A549 treated with CORT108297 at 1 μM for 4 hours (cell line): ENCODE measurements at places on chromosomes 6 and 20. TPM values are rescaled to one million over a fixed set of nuclear protein-coding genes. Genes with fewer than 3 reads are reported as not detected.

DSN1 gene
- total RNA-seq: 23.1 to 31.0 TPM (median 24.7 TPM) in 5 replicates

SCGN gene
- total RNA-seq: 0.14 to 0.34 TPM (median 0.21 TPM) in 5 replicates

ADGRF5 gene
- not detected in 5 replicates for total RNA-seq

MUCL3 gene
- total RNA-seq: 0.02 to 0.06 TPM (median 0.05 TPM) in 5 replicates

PAX1 gene
- 0.03 to 0.10 TPM (median 0.05 TPM) in 3 of 5 replicates, not detected in the others for total RNA-seq

NCOA6 gene
- 17.2 to 22.2 TPM (median 18.1 TPM) in 5 replicates for total RNA-seq

PTK6 gene
- total RNA-seq: 2.2 to 3.5 TPM (median 3.2 TPM) in 5 replicates

TXLNB gene
- not detected in 5 replicates for total RNA-seq

BMP2 gene
- 0.43 to 0.69 TPM (median 0.55 TPM) in 5 replicates for total RNA-seq

FAM217A gene
- total RNA-seq: not detected in 5 replicates

ADGRB3 gene
- not detected in 5 replicates for total RNA-seq

PNLDC1 gene
- total RNA-seq: 0.06 to 0.13 TPM (median 0.07 TPM) in 5 replicates

RHAG gene
- total RNA-seq: 0.06 to 0.10 TPM (median 0.07 TPM) in 3 of 5 replicates, not detected in the others

CLPSL1 gene
- not detected in 5 replicates for total RNA-seq

ZNF831 gene
- not detected in 5 replicates for total RNA-seq

SLC16A10 gene
- 0.16 to 0.48 TPM (median 0.39 TPM) in 5 replicates for total RNA-seq

RBM24 gene
- 8.3 to 11.2 TPM (median 9.7 TPM) in 5 replicates for total RNA-seq

CALHM4 gene
- 0.16 TPM in 1 of 5 replicates, not detected in the others for total RNA-seq

NPBWR2 gene
- not detected in 5 replicates for total RNA-seq
